GM06990 (cell line): ENCODE measurements at places on chromosomes 12 and 14.
A peak's percentile ranks its signal among the peaks of the same experiment; 100 is the strongest.

- DNase-seq: no peak
These were observed 64.5 kb downstream of the AACS start for GRCh38 chr12:125129591-125130255.

GRCh38 chr14:21300892-21301291 is 21.0 kb downstream of the RPGRIP1 start:
- peak; percentile 72 for DNase-seq

DNA sequence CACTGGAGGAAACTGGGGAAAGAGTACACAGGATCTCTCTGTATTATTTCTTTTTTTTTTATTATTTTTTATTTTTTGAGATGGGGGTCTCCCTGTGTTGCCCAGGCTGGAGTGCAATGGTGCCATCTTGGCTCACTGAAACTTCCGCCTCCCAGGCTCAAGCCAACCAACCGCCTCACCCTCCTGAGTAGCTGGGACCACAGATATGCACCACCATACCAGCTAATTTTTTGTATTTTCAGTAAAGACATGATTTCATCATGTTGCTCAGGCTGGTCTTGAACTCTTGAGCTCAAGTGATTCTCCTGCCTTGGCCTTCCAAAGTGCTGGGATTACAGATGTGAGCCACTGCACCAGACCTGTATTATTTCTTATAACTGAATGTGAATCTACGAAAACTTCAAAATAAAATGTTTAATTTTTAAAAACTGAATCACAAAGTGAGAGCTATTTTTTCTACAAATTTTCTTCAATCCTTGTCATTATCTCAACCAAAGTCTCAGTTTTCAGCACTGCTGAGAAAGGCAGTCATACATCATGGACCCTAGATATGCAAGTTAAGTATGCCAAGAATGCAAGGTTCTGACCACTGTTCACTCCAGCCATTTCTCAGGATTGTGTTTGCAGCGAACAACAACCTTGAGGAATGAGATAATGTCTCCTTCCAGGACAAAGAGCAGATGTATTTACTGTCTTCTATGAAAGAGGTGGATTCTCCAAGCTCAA is 2.4 kb downstream of the EAPP start:
- DNase-seq: no peak

DNA sequence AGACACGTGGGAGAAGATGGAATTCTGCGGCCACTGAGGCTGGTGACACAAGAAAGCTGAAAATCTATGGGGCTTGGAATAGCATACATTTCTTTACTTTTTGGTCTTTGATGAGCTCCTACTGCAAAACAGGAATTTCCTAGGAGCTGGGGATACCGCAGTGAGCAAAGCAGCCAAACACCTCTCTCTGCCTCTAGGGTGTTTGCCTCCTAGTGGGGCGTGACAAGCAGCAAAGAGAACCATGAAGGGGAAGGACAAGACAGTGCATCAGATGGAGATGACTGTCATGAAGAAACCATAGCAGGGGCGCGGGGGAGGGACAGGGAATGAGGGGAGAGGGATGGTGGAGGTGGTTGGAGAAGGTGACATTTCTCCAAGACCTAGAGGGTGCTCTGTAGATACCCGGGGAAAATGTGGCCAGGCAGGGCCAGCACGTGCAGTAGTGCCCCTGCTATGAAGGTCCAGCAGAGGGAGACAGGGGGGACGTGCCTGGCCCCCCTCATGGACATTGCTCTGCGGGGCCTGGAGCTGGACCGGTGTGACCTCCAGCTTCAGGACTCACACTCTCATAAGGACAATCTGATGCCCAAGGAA is 58.6 kb downstream of the SERPINA3 start:
- DNase-seq: no peak

DNA sequence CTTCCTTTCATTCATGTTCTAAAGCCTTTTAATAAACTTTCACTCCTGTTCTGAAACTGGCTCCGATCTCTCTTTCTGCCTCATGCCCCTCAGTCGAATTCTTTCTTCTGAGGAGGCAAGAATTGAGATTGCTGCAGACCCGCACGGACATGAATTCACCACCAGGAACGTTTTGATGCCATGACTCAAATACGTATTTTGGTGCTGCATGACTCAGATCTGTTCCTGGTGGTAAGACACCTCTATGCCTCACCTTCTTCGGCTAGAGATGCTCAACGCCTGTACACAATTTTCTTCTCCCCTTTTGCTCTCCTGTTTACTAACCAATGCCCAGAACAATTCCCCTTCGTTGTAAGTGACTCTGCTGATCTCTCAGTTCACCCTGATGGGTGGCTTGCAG is 52.0 kb upstream of the RIMBP2 start:
- no peak for DNase-seq

DNA sequence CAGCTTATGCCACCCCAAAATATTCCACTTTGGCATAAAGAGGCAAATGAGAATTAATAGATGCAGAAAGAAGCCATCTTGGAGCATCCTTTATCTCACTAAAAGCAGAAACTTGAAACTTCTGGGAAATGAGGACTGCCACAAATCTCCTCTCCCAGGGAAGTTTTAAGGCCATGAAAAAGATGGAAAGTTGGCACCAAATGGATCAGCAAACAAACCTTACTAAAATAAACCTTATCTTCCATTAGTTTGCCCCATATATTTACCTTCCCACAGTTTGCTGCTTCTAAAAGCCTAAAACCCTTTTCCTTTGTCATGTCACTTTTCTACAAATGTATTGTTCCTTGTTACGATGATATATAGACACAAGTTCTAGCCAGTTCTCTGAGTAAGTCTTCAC is 340.0 kb upstream of the USP15 start:
- no peak for DNase-seq

- DNase-seq: no peak
These were observed 45.8 kb upstream of the POC1B start for GRCh38 chr12:89571491-89572195.

- no peak for DNase-seq
These were observed 25.1 kb downstream of the CDKL1 start for GRCh38 chr14:50371546-50371945.

GRCh38 chr14:104826861-104827176 is 25.9 kb downstream of the ZBTB42 start:
- no peak for DNase-seq

DNA sequence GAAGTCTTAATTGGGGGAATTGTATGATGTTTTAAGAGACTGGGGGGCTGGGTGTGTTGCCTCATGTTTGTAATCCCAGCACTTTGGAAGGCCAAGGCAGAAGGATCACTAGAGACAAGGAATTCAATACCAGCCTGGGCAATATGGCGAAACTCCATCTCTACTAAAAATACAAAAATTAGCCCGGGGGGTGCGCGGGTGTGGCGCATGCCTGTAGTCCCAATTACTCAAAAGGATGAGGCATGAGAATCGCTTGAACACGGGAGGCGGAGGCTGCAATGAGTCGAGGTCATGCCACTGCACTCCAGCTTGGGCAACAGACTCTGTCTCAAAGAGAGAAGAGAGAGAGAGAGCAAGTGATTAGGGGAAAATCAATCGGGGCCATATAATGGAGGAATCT is 600.5 kb downstream of the SLC16A7 start:
- no peak for DNase-seq

DNA sequence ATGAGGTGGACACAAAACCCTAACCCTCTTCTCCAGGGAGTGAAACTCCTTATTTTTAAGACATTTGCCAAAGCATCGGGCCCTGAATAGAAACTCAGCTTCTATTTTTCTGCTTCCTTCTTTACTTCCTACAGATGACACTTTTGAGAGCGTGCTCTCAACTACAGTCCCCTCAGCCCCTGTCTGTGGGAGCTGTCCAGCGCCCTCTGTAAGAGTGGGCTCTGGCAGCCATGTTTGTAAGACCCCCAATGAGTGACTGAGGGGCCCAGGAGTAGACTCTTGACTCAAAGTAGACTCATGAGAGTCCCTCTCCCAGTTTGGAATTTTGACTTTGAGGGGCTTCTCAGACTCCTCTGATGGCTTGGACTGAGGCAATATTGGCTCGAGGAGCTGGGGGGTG is 25.5 kb upstream of the BATF start:
- no peak for DNase-seq

DNA sequence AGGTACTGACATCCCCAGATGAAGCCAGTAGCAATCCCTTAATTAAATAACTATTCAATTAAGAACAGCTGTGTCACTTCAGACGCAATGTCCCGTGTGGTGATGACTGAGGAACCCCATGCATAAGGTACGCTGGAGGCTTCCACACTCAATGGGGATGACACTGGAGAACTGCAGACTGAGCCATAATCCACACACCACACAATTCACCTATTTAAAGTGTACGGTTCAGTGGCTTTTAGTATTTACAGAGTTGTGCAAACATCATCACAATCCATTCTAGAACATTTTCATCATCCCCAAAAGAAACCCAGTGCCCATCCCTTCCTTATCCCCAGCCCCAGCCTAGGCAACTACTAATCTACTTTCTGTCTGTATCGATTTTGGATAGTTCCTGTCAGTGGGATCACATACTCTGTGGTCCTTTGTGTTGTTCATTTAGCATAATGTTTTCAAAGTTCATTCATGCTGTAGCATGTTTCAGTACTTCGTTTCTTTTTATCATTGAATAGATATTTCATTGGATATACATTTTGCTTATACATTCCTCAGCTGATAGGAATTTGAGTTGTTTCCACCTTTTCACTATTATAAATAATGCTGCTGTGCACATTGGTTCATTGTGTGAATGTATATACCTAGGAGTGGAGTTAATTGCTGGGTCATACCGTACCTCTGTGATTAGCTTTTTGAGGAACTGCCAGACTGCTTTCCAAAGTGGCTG is 61.1 kb downstream of the NINJ2 start:
- DNase-seq: no peak

DNA sequence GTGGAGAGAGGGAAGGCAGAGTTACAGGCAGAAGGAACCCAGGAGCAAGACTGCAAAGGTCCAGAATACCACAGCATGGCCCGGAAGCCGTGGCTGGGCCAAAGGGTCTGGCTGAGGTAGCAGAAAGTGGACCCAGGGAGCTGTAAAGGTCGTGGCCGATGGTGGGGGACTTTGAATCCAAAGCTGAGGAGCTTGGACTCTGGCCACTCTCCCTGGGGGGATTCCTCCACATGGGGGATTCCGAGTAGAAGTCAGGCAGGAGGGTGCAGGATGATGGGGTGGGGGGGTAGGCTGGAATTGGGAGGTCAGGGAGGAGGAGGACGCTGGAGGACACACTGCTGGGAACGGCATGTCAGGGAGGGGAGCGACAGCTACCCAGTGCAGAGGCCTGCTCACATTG is 125.2 kb downstream of the GCH1 start:
- no peak for DNase-seq

DNA sequence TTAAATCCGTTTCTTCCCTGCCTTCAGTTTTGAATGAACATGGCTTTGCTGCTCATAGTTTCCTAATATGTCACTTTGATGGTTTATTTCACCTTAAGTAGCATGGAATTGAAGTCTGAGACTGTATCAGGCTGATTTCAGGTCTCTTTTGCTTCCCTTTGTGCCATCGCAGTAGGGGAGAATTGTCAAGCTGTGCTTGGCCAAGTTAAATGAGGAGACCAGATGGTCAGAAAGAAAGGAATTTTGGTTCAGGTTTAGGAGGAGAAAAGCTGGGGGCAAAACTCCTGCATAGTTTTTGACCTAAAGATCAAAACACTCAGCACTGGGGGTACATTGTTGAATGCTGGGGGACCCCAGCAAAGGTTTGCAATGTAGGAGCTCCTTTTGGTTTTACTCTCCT is 398.4 kb downstream of the NUAK1 start:
- no peak for DNase-seq

DNA sequence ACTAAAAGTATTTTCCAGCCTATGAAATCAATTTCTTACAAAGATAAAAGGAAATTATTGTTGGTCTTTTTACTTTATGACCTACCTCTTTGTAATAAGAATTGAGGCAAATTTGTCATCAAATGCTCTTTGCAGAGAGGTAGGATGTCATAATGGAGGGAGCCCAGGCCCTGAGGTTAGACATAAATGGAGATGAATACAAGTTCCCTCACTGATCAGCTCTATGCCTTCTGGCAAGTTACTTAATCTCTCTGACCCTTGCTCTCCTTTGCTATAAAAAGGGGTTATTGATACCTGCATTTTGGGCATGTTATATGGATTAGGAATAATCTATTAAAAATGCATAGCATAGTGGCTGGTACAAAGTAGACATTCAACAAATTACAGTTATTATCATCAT is 146.9 kb upstream of the KRR1 start:
- DNase-seq: no peak

DNA sequence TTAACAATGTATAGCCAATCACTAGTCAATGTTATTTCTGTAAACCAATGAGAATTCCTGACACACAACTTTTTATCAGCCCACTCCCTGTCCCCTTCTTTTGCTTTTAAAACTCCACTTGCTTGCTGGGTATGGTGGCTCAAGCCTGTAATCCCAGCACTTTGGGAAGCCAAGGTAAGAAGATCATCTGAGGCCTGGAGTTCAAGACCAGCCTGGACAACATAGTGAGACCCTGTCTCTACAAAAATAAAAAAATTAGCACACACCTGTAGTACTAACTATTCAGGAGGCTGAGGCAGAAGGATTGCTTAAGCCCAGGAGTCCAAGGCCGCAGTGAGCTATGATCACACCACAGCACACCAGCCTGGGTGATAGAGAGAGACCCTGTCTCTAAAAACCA is 87.8 kb downstream of the PAPLN start:
- DNase-seq: no peak

GRCh38 chr12:95116773-95117172 is 43.4 kb upstream of the NR2C1 start:
- no peak for DNase-seq

DNA sequence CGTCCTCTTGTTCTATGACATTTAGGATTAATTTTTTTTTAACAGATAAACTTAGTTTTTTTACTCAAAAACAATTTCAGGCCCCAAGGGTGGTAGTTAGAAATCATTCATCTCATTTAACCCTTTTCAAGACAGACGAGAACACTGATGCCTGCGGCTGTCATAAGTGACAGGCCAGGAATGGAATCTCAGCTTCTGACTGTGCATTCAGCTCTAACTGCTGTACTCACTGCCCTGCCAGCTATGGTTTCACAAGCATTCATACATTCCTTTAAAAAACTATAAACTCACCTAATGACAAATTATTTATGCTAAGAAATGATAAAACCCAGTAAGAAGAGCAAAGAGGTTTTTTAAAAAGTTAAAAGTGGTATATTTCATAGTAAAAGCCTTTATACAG is 8.8 kb downstream of the DENND5B start:
- no peak for DNase-seq

- no peak for DNase-seq
These were observed 67.4 kb downstream of the ADGRD1 start for GRCh38 chr12:131021154-131021541.

GRCh38 chr14:45949479-45949878 is 696.5 kb upstream of the MIS18BP1 start:
- no peak for DNase-seq
